ENCODE measurements at places on chromosomes 6 and 20. TPM values are rescaled to one million over a fixed set of nuclear protein-coding genes. Genes with fewer than 3 reads are reported as not detected.
A peak's percentile ranks its signal among the peaks of the same experiment; 100 is the strongest.

GRCh38 chr20:46159101-46159897, 41.2 kb downstream of the CD40 start:
- no peak overlapping the region for H3K27ac ChIP-seq
- no peak for DNase-seq
- no peak overlapping the region for H3K4me3 ChIP-seq
- H3K27me3 ChIP-seq: peaks cover 58% of the 10 kb centered on the region
- H3K4me1 ChIP-seq: no peaks in the 10 kb centered on the region
- no peaks in the 10 kb centered on the region for H3K36me3 ChIP-seq

DNA sequence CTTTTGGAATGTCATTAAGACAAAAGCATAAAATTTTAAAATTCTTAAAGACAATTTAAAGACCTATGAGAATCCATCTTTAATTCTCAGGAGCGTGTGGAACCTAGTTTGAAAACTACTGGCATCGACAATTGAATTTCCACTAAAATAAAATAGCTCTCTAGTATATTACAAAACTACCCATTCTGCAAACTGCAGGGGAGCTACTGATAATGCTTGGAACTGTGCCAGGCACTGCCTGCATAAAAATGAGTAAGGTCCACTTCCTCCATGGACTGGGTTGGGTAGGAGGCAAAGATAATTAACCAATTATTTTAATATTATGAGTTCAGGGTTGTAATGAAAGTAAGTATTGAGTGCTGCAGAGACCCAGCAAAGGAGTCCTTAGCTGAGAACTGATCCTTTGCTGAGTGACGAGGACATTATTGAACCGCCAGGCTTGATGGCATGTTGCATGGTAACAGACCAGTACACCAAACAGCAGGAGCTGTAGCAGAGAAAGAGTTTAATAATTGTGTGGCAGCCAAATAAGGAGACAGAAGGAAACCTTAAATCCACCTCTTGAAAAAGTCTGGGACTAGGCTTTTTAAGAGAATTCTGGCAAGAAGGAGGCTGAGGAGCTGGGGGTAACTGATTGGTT, 261.3 kb downstream of the ESR1 start:
- no peak overlapping the region for H3K4me3 ChIP-seq
- H3K4me1 ChIP-seq: no peaks in the 10 kb centered on the region
- no peaks in the 10 kb centered on the region for H3K27me3 ChIP-seq
- H3K36me3 ChIP-seq: no peaks in the 10 kb centered on the region
- peak; percentile 2 for DNase-seq

GRCh38 chr20:11521476-11522365, 396.0 kb upstream of the BTBD3 start:
- no peak overlapping the region for H3K27ac ChIP-seq
- DNase-seq: no peak
- no peaks in the 10 kb centered on the region for H3K27me3 ChIP-seq

- no peaks in the 10 kb centered on the region for H3K36me3 ChIP-seq
- H3K27me3 ChIP-seq: no peaks in the 10 kb centered on the region
- no peak overlapping the region for H3K27ac ChIP-seq
- H3K4me3 ChIP-seq: no peak overlapping the region
Observed at GRCh38 chr6:19268718-19269117, 568.5 kb upstream of the ID4 start.

- no peak for DNase-seq
- no peaks in the 10 kb centered on the region for H3K36me3 ChIP-seq
- H3K4me3 ChIP-seq: no peak overlapping the region
- peaks cover 64% of the 10 kb centered on the region for H3K27me3 ChIP-seq
Observed at GRCh38 chr6:170416959-170417606, 110.5 kb downstream of the FAM120B start.

GRCh38 chr20:37314617-37315016, 25.2 kb downstream of the MANBAL start:
- H3K27ac ChIP-seq: no peak overlapping the region
- DNase-seq: no peak
- peaks cover 45% of the 10 kb centered on the region for H3K4me1 ChIP-seq
- H3K4me3 ChIP-seq: no peak overlapping the region
- H3K36me3 ChIP-seq: peaks cover 52% of the 10 kb centered on the region
- no peaks in the 10 kb centered on the region for H3K27me3 ChIP-seq

Gene LMBRD1
- total RNA-seq: 21.4 TPM

GRCh38 chr6:132215805-132216204, 185.5 kb downstream of the MOXD1 start:
- H3K27me3 ChIP-seq: no peaks in the 10 kb centered on the region
- no peak overlapping the region for H3K27ac ChIP-seq
- H3K36me3 ChIP-seq: no peaks in the 10 kb centered on the region
- no peak overlapping the region for H3K4me3 ChIP-seq

Gene BCAS1
- total RNA-seq: 0.93 TPM

- no peaks in the 10 kb centered on the region for H3K36me3 ChIP-seq
- no peak overlapping the region for H3K4me3 ChIP-seq
- no peaks in the 10 kb centered on the region for H3K4me1 ChIP-seq
- peaks cover 33% of the 10 kb centered on the region for H3K27me3 ChIP-seq
- H3K27ac ChIP-seq: no peak overlapping the region
Observed at GRCh38 chr6:1577896-1578745, 31.6 kb upstream of the FOXC1 start.

DNA sequence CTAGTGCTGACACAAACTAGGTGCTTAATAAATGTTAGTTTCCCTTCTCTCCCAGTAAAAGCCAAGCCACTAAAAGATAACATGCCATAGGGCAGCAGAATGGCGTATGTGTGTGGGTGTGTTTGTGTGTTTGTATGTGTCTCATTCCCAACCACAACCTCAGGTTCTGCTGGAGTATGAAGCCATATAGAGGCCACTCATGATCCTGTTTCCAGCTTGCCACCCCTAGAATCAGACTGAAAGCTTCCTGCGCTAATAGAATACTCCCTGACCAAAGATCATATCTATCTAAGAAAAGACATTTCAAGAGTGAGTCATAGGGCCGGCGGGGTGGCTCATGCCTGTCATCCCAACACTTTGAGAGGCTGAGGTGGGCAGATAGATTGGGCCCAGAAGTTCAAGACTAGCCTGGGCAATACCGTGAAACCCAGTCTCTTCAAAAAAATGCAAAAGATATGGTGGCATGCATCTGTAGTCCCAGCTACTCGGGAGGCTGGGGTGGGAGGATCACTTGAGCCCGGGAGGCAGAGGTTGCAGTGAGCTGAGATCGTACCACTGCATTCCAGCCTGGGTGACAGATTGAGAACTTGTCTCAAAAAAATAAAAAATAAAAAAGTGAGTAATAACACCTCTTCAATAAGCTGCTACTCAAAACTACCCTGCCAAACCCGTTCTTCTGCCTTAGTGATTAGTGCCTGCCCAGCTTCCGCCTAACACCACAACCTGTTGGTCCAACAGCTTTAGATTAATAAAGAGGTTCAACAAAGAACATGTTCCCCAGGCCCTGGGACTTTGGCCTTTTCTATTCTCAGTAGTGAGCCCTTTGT, 11.8 kb upstream of the SNRPC start:
- H3K4me1 ChIP-seq: peaks cover 24% of the 10 kb centered on the region
- peak overlapping the region; percentile 4 for H3K27ac ChIP-seq
- no peaks in the 10 kb centered on the region for H3K36me3 ChIP-seq
- peak; percentile 85 for DNase-seq
- no peaks in the 10 kb centered on the region for H3K27me3 ChIP-seq
- H3K4me3 ChIP-seq: no peak overlapping the region

DNA sequence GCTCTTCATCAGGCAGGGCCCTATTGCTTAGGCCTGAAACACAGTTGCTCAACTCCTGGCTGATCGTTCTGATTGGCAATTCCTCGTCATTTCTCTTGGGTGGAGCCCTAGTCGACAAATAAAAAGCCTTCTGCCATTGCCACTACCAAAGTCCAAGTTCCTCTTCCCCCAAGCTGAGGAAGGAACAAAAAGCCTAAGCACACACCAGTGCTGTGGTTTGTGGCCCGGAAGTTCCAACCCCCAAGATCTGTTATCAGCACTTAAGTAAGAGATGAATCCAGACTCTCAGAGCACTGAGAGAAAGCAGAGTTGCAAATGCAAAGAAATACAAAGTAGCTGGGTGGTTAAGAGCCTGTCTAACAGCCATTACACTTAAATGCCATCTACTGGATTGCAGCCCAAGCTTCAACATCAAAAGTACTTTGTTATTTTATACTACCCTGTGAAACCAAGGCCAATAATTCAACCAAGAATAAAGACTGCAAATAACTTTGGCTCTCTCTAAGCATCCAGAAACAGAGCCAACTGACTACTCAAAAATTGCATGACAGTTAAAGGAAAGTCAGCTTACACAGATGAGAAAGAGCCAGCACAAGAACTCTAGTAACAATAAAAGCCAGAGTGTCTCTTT, 1024.0 kb downstream of the GRIK2 start:
- H3K4me3 ChIP-seq: no peak overlapping the region
- no peak overlapping the region for H3K27ac ChIP-seq
- no peak for DNase-seq
- no peaks in the 10 kb centered on the region for H3K4me1 ChIP-seq
- no peaks in the 10 kb centered on the region for H3K36me3 ChIP-seq

DNA sequence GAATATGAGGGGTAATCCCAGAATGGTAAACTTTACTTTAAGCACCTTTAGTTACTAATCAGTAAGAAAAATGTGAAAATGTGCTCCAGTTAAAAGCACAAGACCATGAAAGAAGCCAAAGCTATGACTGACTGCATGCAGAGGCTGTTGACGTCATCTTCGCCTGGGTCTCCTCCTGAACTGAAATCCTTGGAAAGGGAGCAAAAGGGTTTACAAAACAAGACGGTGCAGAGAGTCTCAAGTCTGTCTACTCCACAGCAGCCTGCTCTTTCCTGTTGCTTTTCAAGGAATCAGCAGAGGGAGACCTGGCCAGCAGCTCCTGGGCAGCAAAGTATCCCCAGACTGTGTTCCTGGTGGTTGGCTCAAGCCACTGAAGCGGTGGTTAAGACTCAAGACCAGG, 10.2 kb downstream of the FKBP1A start:
- no peak overlapping the region for H3K4me3 ChIP-seq
- DNase-seq: no peak
- H3K4me1 ChIP-seq: peaks cover 42% of the 10 kb centered on the region
- H3K36me3 ChIP-seq: peaks cover 43% of the 10 kb centered on the region
- H3K27ac ChIP-seq: peak overlapping the region; percentile 50
- no peaks in the 10 kb centered on the region for H3K27me3 ChIP-seq

Gene PRDM13
- not detected for total RNA-seq

DNA sequence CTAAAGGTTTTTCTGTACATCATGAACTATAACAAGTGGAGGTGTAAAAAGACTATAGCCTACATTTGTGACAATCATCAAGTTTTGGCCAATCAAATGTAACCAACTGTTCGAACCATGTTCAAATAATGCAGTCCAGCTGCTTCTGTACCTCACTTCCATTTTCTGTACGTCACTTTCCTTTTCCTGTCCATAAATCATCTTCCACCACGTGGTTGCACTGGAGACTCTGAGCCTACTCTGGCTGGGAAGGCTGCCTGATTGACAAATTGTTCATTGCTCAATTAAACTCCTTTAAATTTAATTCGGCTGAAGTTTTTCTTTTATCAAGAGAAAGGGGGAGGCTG, 270.4 kb upstream of the JARID2 start:
- peak; percentile 71 for DNase-seq
- no peaks in the 10 kb centered on the region for H3K36me3 ChIP-seq
- 0 out of 3 replicates have a peak overlapping the region, but pooled peaks have one; percentile 9 for H3K27ac ChIP-seq
- H3K4me1 ChIP-seq: peaks cover 15% of the 10 kb centered on the region
- H3K4me3 ChIP-seq: no peak overlapping the region

GRCh38 chr6:38603966-38604365, 35.8 kb downstream of the BTBD9 start:
- H3K4me3 ChIP-seq: no peak overlapping the region
- H3K4me1 ChIP-seq: no peaks in the 10 kb centered on the region
- DNase-seq: no peak
- H3K27me3 ChIP-seq: peaks cover 4% of the 10 kb centered on the region

DNA sequence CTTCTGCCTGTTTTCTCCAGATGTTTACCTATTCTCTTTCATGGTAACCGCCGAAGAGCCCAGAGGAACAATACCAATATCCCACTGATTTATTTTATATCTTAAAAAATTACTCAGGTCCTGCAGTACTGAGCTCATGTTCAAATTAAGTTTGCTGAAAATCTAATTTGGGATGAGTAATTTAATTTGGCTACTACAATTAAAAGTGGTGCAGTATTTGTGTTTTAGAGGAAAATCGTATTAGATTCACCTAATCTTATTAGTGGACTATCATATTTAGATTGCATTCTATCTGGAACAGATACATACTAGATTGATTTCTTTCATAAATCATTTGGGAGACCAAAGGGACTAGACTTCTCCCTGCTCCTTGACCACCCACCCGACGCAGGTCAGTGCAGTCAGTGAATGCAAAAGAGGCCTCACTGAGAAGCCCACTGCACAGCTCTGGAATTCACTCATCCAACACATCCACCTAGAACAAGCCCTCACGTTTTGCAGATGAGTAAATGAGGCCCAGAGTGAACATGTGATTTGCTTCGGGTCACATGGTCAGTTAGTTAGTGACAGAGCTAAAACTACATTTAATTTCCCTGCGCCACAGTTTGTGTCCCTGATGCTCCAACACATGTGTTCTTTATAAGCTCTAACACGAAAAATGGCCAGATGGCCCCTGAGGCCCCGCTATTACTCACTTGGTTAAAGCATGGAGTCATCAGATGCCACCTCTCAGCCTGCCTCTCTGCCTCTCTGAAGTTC, 101.8 kb downstream of the TRERF1 start:
- H3K27ac ChIP-seq: no peak overlapping the region

Gene FRMD1
- total RNA-seq: not detected

- H3K27me3 ChIP-seq: no peaks in the 10 kb centered on the region
- no peaks in the 10 kb centered on the region for H3K36me3 ChIP-seq
- no peak overlapping the region for H3K4me3 ChIP-seq
- no peak for DNase-seq
- H3K27ac ChIP-seq: no peak overlapping the region
Observed at GRCh38 chr6:133034509-133035206, 206.5 kb upstream of the EYA4 start.

DNA sequence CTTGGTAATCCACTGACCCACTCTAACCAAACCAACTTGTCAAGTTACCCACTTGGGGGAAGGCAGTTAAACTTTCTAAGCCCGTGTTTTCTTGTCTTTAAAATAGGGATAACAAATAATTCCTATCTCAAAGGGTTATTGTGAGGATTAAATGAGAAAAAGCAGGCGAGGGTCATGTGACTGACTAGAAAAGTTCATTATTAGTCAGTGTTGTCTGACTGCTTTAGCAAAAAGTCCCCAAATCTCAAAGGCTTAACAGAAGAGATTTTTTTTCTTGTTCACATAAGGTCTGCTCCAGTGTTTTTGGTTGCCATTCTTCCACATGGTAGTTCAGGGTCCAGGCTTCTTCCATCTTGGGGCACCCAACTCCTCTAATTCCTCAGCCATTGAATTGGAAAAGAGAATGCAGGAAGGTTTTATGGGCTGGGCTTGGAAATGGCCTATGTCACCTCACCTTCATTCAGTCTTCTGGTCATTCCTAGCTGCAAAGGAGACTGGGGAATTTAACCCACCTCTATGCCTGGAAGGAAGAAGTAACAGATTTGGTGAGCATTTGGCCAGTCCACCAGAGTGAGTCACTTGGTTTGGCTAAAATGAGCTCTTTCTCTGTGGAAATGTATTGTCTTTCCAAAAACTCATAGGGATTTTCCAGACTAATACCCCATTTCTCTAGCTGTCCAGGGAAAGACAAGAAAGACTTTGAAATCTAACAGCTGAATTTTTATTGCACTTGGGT, 77.0 kb downstream of the CAP2 start:
- H3K27me3 ChIP-seq: peaks cover 17% of the 10 kb centered on the region
- no peaks in the 10 kb centered on the region for H3K4me1 ChIP-seq
- H3K36me3 ChIP-seq: no peaks in the 10 kb centered on the region
- no peak overlapping the region for H3K27ac ChIP-seq
- DNase-seq: no peak
- H3K4me3 ChIP-seq: no peak overlapping the region

Gene IL17F
- total RNA-seq: not detected

Gene TDP2
- 37.9 TPM for total RNA-seq
